ENCODE measurements at places on chromosomes 6 and 20.

DNA sequence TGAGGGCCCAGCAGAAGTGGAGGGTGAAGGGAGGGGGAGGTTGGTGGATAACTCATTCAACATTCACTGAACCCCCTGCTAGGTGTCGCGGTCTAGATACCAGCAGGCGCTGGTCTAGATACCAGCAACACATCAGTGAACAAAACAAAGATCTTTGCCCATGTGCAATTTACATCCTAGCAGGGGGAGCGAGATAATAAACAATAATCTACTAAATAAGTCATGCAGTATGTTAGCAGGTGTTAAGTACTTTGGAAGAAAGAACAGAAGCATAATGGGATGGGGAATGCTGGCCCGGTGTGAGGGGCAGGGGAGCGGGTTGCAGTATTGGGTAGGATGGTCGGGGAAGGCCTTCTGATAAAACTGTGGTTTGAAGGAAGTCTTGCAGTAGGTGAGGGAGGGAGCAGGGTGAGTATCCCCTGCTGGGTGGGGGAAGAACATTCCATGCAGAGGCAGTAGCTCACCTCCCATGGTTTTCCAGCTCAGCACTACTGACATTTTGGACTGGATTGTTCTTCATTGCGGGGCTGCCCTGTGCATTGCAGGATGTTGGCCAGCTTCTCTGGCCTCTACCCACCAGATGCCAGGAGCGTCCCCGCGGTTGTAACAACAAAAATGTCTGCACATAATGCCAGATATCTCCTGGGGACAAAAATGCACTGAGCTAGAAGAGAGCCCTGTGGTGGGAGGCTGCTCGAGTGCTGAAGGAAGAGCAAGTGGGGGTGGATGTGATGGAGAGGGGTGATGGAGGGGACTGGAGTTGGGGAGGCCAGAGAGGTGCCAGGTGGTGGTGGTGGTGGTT is 117.3 kb downstream of the TOX2 start:
- DNase-seq: no peak

DNA sequence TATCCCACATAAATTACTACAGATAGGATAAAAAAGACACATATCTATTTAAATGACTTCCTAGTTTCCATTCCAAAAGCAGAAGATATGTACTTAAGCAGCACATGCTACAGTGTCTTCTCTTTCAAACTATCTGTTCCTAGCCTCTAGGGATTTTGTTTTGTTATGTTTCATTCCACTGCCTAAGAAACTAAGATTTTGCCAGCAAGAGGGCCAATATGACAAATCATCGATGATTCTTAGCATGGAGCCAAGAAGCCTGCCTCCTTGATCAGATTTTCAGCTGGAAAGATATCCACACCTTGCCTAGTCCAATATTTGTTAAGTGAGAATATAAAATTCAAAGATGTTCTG is 7.0 kb downstream of the SNX5 start:
- no peak for DNase-seq

- no peak for DNase-seq
Measured at GRCh38 chr20:36688630-36689029, 42.6 kb upstream of the SLA2 start.

DNA sequence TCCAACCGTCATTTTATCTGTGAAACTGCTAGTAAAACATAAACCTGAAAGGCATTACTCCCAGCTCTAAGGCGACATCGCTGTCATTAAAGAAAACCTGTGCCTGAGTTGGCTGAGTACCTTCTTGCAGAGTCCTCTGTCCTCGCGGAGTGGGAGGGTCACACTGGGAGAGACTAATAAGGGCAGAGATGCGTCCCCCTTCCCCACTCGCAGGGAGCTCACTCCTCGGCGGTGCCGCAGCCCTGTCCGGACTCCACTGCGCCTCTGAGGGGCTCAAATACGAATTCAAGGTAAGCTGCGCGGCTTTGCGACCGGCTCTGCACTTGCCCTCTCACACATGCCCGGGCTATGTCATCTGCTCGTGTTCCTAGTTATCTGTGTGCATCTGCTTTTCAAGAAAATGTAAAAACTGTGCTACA is at the start of gene COL19A1:
Gene COL19A1 (plus strand): TSS at position 206 of the 419 bp plus-strand sequence. CDS start 13,012 bp downstream, outside the sequence.
- peak; percentile 19 for DNase-seq

GRCh38 chr6:159444056-159444760 is 248.8 kb downstream of the SOD2 start:
- no peak for DNase-seq

Data from activated CD4-positive, alpha-beta T cell treated with anti-CD3 and anti-CD28 coated beads, Interleukin-2, Interleukin-6, amounts not matched to agents 100 ng/mL and 50 ng/mL, durations not matched to agents 16 hours and 8 hours (primary cell).